Activated CD8-positive, alpha-beta T cell treated with anti-CD3 and anti-CD28 coated beads for 36 hours (primary cell): ENCODE measurements at places on chromosomes 12 and 14. TPM values are rescaled to one million over a fixed set of nuclear protein-coding genes. Genes with fewer than 3 reads are reported as not detected.

GRCh38 chr14:62914025-62914424 is 131.2 kb downstream of the KCNH5 start:
- DNase-seq: no peak

DNA sequence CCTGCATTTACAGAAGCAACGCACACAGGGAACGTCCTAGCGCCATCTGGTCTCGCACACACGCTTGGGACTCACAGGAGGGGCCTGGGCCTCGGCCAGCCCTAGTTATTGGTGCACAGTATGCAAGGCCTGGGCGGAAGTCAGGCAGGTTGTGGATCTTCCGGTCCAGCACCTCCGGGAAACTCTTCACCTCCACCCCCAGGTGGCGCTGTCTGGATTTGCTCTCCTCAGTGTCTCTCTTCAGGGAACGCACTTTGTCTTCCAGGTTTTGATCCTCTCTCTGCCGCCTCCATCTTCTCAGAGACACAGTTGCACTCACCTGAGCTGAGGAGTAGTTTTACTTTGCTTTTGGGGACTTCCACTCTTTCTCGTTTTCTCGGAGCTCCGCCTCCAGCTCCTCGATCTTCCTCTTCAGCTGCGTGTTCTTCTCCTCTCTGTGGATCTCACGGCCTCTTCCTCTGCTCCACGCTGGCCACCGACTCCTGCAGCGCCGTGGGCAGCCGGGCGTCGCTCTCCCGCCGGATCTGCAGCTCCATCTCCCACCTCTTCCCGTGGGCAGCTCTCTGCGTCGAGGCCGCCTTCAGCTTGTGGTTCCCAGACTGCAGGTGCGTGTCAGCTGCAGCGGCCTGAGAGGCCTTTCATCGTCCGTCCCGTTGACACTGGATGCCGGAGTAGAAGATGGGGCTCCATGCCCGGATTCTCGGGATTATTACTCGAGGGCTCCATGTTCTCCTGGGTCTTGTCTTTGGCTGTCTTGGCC is 933.8 kb downstream of the TMEM121 start:
- no peak for DNase-seq

- DNase-seq: no peak
These were observed 312.2 kb upstream of the ATP2B1 start for GRCh38 chr12:90020881-90021280.

DNA sequence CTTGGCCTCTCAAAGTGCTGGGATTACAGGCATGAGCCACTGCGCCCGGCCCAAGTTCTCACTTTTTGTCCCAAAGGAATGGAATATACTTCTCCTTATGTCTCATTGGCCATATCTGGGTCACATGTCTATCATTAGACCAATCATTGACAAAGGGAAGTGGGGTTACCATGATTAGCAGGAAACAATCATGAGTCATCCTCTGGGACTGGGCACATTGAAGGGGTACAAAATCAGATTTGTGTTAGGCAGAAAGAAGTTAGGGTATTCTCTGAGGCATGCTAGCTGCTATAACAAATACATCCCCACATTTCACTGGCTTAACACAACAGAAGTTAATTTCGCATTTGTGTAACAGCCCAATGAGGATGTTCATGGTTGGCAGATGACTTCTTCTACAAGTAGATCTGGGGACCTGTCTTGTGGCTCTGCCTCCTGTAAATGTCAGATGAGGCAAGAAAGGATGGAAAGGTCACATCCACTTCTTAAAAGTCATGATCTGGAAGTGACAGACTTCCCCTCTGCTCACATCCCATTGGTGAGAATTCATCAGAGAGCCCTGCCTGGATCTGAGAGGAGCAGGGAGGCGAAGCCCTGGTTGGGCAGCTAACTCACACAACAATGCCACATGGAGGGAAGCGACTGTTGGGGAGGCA is 3.1 kb downstream of the CCDC63 start:
- no peak for DNase-seq

The ACADS gene
- 18.1 TPM for total RNA-seq

The RASSF9 gene
- total RNA-seq: not detected

The ITGB7 gene
- total RNA-seq: 137 TPM
